ENCODE measurements at places on chromosomes 1 and 21.

DNA sequence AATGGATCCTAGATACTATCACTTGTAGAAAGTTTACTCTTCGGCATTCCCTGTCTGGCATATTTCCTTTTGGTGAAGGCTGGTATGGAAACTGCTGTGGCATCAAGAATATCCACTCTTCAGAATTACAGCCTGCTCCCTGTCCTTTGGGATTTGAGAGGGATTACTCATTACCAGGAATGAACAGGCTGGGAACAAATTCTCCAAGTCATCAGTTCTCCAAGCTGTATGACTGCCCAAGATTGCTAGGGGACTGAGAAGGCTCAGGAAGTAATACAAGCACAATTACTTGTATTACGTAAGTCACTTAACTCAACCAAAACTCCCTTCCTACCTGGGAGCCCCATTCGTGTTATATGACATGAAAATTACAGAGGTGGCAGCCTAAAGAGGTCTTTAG is 49.6 kb downstream of the CD58 start:
- DNase-seq, result peak; percentile 34

DNA sequence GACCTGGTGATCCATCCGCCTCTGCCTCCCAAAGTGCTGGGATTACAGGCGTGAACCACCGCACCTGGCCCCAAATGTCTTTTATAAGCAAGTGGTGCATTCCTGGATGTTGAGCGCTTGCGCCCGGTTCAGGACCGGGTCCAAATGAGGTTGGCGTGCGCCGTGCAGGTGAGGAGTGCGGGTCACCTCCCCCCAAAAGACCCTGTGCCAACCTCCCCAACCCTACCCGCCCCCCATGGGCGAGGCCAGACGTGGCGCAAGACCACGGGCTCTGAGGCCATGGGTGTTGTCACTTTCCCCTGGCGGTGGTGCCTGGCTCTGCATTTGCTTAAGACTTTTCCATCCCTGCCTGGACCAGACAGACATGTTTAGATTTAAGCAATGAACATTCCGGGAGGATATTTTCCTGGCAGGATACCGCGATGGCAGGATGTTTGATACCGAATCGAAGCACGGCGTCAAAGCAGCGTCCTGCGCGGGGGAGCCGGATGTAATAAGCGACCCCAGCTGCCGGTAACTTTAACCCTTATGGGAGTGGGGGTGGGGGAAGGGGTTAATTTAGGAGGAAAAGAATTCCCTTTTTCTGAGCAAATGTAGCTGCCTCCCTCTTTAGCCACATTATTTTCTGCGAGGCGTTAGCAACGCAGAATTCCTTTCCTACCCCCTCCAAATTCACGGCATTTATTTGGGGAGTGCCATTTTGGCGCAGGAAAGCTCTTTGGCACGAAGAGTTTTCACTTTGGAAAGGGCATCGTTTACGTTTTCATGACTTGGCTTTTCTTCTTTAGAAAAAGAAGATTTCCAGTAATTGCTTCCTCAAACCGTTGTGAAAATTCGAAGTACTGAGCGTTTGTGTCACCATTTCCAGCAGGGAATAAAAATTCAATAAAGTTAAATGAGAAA is 27.8 kb upstream of the RNF187 start:
- DNase-seq, result peak; percentile 81

DNA sequence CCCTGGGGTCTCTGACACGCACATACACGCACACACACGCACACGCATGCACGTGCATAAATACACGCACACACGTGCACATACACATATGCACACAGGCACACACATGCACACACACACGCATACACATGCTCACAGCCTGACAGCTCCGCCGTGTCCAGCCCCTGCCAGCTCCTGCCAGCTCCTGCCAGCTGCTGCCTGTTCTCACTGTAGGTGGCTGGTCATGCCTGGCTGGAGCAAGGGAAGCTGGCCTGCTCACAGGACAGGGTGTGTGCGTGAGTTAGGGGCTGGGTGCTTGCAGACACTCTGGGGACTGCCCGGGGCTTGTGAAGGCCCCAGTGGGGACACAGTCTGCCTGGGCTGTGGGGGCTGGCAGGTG is 4.9 kb downstream of the PLCH2 start:
- no peak for DNase-seq

- DNase-seq, result no peak
Measured at GRCh38 chr1:1664941-1665814, 6.4 kb upstream of the CDK11B start.

DNA sequence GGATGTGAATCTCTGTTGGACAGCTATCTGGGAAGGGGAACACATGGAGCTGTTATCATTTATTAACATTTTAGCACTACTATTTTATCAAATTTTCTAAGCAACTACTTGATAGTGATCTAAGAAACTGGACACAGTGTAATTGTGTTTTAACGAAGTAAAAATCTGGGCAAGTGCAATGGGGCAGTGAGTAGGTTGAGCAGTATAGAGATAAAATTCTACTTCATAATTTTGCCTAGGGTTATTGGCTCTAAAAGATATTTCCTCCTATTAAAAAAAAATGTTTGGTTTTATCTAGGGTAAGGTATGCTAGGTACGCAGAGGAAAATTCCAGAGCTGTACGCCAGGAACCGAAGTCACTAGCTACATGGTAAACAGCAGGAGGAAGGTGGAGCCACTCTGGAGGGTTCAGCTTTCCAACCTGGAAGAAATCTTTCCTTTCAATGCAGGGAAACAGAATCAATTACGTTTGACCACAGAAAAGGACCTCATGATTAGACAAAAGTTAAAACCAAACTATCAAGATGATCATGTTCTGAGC is 43.3 kb downstream of the BCAR3 start:
- no peak for DNase-seq

DNA sequence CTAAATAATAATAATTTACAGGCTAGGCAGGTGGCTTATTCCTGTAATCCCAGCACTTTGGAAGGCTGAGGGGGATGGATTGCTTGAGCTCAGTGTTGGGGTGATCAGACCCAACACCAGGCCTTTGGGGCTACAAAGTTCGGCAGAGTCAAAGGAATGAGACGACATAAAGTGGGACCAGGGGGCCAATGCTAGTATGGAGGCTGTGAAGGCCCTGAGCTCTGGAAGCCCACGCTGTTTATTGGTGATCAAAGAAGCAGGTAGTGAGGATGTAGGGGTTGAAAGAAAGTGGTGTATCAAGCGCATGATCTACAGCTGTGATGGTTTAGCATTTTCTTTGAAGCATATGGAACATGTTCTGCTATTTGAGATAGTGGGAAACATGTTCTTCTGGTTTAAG is 5.6 kb downstream of the BTBD8 start:
- DNase-seq, result no peak

GRCh38 chr1:61370177-61370912 is 288.0 kb downstream of the NFIA start:
- DNase-seq, result no peak

- no peak for DNase-seq
Measured at GRCh38 chr1:203526572-203526971, 32.6 kb downstream of the OPTC start.

- DNase-seq, result no peak
Measured at GRCh38 chr1:6416295-6416656, 3.4 kb downstream of the HES2 start.

GRCh38 chr1:183877053-183877720 is 72.3 kb downstream of the RGL1 start:
- no peak for DNase-seq

- no peak for DNase-seq
Measured at GRCh38 chr1:27138927-27139326, 16.0 kb downstream of the SLC9A1 start.

DNA sequence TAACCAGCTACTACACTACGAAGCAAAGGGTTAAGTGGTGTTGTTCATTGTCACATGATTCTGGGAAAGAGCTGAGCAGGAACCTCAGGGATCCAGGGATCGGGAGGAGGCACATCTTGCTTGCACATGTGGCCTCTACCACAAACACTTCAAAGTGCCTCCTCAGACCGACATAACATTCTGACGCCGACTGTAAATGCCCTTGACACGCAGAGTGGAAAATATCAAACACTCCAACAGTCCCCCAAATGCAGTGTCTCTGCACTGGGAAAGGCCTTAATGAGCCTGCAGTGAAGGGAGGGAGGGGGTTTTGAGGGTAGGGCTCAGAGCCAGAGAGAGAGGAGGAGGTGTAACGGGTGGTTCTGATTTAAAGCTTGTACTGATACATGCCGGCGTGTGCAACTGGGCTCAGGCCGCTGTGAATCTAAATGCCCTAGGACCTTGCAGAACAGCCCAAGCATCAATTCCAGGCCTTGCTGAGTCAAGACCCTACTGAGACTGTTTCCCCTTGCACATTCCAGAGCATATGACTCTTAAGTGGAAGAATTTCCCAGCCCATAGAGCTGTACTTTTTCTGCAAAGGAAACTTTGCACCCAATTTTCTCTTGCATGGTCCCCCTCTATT is 163.7 kb downstream of the NTMT2 start:
- no peak for DNase-seq

GRCh38 chr1:44616284-44616990 is 57.8 kb downstream of the TMEM53 start:
- no peak for DNase-seq

DNA sequence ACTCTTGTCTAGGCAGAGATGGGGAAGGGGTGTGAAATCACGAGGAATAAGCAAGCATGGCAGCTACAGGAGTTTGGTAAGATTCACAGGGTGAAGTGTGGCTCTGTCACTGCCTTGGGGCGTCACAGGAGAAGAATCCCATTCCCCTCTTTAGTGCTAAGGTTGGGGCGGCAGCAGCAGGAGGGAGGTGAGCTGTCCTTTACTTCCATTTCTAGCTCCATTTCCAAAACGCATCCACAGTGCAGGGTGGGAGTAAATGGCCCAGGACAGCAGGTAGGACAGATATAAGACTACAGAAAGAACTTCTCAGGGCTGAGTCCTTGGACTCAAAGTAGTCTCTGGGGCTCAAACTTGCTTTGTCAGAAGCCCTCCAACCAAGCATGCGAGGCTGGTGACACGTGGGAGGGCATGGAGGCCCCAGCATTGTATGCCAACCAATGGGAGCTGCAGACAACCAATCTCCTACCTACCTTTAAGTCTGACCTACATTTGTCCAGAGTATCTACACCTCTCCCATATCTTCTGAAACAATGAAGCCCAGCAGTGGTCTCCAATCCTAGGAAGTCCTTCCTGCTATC is 8.5 kb downstream of the MEF2D start:
- no peak for DNase-seq

GRCh38 chr1:44777969-44778635 is 2.8 kb downstream of the RPS8 start:
- no peak for DNase-seq

- DNase-seq, result no peak
Measured at GRCh38 chr21:16667395-16667794, 845.4 kb upstream of the CXADR start.

- DNase-seq, result no peak
Measured at GRCh38 chr1:19436716-19437476, 48.4 kb downstream of the CAPZB start.

GRCh38 chr1:3940754-3941345 is 40.8 kb upstream of the C1orf174 start:
- no peak for DNase-seq

DNA sequence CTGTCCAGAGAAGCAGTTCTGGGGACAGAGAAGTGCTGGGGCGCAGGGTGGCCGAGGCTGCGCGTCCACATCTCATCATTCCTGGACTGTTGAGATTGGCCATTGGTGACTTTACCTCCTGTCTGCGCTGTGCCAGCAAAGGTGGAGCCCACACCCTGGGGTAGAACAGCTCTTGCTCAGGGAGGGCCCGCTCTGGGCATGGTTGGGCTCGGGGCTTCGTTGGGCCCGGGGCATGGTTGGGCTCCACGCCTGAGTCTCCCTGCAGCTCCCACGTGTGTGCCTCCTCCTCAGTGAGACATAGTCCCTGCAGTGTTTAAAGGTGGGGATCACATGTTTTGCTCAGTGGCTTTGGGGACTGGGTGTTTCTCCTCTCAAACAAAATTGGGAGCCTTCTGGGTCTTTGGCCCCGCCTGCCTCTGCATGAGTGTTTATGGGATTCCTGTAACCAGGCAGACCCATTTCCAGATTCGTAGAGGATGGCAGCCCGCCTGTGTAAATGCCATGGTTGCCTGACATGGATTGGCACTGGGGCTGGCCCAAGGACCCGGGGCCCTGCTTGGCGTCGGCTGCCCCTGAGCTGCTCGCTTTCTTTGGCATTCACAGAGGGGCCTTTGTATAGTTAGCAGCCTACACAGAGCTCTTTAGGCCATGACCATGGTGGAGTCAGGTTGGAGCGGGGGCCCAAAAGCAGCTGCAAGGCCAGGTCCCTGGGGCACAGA is 104.6 kb downstream of the TLR5 start:
- no peak for DNase-seq

DNA sequence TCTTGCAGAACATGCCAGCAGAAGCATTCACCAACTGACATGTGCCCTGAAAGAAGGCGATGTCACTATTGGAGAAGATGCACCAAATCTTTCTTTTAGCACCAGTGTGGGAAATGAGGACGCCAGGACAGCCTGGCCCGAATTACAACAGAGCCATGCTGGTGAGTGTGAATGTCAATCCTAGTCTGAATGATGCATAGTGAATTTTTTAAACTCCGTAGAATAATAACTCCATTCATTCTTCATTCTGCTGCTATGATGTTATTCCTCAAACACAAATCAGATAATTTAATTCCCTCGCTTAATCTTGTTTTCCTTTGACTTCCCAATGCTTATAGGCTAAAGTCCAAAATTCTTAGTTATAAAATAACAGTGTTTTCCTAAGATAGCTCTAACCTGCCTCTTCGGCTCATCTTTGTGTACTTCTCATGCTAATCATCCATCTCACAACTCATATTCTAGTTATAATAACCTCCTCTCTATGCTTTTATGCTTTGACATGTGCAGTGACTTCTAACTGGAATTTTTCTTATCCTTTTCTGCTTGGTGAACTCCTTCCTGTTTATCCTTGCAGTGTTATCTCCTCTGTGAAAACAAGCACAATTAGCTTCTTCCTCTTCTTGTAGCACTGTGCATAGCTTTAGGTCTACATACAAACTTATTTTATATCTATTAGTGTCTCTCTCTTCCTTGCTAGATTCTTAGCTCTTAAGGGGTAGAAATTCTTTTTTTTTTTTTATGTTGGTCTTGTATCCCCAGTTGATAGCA is 14.4 kb downstream of the SDCCAG8 start:
- DNase-seq, result no peak

DNA sequence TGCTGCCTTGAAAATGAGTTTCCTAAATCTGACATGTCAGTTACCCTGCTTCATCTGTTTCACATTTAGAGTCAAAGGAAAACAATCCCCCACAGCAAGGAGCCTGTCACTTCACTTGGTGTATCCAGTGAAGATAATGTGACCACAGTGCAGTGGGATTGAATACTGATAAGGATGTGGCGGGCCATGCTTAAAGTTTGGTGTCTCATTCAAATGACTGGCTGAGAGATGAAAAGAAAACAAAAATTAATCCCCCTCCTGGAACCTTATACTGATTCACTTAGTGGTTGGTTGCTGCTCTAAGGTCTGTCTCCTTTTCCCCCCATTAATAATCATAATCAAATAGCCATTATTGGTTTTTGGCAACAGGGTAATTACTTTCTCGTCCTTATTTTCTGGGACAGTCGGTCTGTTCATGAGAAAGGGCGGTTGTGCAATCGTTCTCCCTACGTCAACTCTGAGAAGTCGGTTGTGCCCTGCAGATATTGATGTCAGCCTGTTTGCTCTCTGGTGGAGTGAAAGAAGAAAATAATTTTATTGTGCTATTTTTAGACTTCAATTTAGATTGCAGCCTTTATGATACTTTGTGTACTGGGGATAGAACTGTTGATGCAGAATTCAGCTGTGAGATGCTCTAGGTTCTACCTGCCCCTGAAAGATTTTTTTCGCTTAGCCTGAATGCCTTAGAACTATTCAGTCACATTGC is 360.2 kb downstream of the DISC1 start:
- peak; percentile 40 for DNase-seq

All from COLO829 (cell line).